ENCODE measurements at places on chromosomes 1 and 21.

- peak; percentile 81 for DNase-seq
Measured at GRCh38 chr21:34669149-34669879, 520 bp downstream of the CLIC6 start.

- DNase-seq, result no peak
Measured at GRCh38 chr1:224509907-224510306, 75.3 kb upstream of the WDR26 start.

DNA sequence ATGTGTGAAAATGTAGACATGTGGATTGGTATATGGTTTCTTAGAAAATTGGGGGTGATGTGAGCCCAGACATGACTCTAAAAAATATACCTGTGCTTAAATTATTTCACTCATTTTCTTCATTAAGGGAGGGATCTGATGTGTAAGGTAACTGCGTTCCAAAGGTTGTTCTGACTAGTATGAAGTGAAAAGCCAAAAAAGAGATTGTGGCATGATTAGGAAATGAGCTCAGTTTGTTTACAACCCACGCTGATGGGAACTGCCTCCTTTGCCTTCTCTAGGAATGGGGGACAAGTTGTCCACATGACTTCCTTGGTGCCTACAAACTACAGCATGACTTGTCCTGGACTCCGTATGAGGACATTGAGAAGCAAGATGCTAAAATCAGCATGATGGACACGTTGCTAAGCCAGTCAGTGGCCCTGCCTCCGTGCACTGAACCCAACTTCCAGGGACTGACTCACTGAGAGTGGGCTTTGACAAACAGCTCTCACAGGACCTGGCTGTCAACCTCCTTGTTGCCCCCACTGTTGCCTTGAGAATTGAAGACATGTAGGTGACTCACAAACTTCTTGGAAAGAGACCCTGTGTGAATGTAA lies 8.0 kb downstream of the C1orf50 start:
- DNase-seq, result no peak

DNA sequence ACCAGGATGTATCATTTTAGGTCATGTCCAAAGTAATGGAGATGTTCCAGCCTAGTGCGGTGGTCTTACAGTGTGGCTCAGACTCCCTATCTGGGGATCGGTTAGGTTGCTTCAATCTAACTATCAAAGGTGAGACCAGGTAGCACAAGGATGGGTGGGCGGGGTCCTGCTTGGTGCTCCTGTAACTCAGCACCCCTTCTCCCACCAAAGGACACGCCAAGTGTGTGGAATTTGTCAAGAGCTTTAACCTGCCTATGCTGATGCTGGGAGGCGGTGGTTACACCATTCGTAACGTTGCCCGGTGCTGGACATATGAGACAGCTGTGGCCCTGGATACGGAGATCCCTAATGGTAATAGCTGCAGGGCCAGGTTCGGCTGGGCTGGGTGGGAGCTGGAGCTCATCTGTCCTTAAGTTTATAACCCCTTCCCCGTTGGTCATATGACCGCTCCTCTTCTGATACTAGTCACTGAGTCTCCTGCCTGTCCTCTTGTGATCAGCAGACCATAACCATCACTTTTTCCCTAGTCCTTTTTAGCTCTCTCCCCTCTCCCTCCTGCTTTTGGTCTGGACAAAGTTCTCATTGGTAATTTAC lies 5.4 kb downstream of the MARCKSL1 start:
- no peak for DNase-seq

DNA sequence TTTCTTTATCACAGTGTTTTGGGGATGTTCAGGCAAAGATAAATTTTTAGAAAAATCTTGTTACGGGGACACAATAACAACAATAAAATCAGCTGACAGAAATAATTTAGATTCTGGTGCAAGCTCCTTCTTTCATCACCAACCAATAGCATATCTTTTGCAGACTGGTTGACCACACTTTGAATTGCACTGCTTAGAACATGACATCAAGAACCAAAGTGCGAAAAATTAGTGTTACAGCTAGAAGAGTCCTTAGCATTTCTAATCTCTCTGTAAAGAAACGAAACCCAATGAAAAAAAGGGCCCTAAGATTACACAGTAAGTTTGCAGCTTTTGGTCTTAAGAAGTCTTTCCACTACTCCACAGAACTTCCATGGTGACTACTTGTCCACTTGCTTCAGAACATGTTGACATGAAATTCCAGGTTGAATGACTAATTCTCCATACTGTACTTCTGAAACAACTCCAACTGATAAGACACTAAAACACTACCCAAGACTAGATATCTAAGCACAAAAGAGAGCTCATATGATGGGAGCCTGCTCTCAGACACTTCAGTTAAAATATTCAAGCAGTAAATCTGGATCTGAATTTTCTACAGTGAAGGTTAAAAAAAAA lies 31.3 kb downstream of the XKR8 start:
- DNase-seq, result no peak

DNA sequence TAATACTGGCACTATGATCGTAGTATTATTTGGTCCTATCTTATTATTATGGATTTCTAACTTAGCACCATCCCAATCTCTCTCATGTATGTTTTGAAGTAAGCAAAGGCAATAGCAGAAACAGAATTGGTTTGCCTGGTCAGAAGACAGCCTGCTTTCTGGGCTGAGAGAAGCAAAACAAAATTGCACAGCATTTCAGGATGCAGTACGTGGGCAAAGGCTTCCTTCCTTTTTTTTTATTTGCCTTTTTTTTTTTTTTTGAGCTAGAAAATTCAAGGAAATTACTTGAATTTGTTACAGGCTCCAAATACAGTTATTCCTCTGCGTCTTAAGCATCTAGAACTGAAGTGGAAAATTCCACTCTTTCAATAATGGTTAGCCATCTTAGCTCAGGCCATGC lies 8.8 kb downstream of the CDA start:
- DNase-seq, result no peak

- DNase-seq, result no peak
Measured at GRCh38 chr21:27070861-27071670, 104.2 kb upstream of the ADAMTS5 start.
